Stimulated activated CD4-positive, alpha-beta T cell treated with anti-CD3 and anti-CD28 coated beads, Interleukin-15, amount 100 ng/mL, for 48 hours (primary cell): ENCODE measurements at places on chromosomes 3 and 15.

DNA sequence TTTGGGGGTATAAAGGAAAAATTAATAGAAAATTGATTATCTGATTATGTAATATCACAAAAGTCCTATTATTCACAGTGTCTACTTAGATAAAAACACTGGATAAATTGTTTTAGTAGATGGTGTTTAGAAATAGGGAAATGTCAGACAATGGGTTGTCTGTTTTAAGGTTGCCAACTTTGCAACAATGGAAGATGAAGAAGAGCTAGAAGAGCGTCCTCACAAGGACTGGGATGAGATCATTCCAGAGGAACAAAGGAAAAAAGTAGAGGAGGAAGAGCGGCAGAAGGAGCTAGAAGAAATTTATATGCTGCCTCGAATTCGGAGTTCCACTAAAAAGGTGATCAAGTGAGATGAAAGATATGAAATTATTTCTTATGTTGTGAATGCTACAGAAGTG is 84.0 kb downstream of the CHD2 start:
- DNase-seq, result no peak

DNA sequence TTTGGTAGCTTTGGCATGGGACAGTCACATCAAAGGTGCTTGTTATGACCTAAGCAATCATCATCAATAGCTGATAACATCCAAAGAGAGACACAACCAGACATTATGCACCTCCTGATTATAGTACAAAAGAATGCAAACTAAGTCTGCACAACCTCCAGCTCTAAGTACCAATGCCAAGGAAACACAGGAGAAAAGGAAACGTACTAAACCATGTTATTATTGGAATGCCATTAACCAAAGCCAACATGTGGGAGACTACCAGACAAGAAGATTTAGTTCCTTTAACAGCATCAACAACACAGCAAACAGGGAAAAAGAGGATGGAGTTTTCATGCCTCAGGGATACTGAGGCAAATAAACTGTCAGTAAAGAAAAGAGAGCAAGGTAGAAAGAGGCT is 61.4 kb downstream of the CD47 start:
- no peak for DNase-seq

- DNase-seq, result no peak
These were observed 38.4 kb downstream of the TMEM158 start for GRCh38 chr3:45187694-45188141.

GRCh38 chr15:36696196-36696595 is 116.8 kb downstream of the CDIN1 start:
- no peak for DNase-seq

DNA sequence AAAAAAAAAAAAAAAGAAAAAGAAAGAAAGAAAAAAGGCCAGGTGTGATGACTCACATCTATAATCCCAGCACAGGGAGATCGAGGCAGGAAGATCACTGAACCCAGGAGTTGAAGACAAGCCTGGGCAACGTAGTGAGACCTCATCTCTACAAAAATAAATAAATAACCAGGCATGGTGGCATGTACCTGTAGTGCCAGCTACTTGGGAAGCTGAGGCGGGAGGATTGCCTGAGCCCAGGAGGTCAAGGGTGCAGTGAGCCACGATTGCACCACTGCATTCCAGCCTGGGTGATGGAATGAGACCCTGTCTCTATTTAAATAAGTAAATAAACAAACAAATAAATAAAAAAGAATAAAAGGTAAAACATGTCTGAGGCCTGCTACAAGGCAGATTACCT is 39.3 kb upstream of the LACTB start:
- DNase-seq, result no peak

DNA sequence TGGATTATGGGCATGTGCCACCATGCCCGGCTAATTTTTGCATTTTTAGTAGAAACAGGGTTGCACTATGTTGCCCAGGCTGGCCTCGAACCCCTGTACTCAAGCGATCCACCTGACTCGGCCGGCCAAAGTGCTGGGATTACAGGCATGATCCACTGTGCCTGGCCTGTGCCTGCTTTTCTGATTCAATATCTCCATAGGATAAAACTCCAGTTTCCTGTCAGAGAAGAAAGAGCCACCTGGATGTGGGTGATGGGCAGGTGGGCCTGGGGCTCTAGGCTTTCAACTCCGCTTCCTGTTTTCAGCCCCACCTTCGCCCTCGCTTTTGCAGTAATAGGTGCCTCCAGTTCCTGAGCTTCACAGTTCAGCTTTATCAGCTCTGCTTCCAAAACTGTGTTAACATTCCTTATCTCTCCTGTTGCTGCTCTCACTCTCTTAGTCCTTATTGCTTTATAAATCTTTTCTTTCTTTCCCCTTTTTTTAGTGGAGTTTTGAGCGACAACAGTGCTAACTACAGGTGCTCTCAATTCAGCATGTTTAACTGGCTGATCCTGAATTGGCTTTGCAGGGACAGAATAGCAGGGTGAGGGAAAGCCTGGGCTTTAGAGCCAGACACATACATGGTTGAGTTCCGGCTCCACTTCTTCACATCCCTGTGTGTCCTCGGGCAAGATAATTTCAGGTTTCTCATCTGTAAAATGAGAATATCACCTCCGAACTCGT is 21.1 kb upstream of the PDE8A start:
- no peak for DNase-seq
